NCI-H187 (cell line): ENCODE measurements at places on chromosomes 3 and 15.

GRCh38 chr3:157794771-157795170 is 291.6 kb upstream of the VEPH1 start:
- DNase-seq, result no peak

DNA sequence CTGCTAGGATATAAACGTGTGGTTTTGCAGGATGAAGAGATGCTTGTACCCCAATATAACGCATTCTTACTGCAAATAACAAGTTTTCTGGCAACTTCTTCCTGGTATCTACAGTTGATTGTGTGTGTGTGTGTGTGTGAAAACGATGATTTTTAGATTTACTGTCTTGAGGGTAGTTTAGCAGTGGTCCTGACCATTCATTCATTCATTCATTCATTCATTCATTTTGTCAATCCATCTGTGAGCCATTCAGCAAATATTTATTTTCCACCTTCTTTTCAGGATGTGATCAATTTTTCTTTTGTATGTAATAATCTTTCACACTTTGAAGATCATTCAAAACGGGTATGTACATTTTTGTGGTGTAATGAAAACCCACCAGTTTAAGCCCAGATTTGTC is 250.7 kb downstream of the PTPRG start:
- no peak for DNase-seq

GRCh38 chr15:39834256-39834655 is 51.6 kb upstream of the FSIP1 start:
- DNase-seq, result no peak

- DNase-seq, result no peak
Measured at GRCh38 chr3:8768364-8769087, 887 bp downstream of the OXTR start.

DNA sequence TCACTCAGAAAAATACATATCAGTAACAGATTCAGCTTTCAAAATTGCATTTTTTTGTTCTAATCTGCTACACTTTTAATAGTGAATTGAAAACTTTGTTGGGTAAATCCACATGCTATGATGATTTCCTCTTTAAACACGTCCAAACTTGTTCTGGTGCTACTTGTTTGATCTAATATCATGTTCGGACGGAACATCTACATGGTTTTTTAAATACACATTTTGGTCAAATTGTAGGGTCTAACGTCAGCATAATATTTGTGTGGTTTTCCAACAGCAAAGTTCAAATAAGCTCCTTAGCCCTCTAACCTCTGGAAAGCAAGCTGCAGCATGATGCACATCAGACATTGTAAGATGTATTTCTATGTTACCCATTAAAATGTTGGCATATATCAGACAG is 98.5 kb upstream of the OSTN start:
- DNase-seq, result no peak

DNA sequence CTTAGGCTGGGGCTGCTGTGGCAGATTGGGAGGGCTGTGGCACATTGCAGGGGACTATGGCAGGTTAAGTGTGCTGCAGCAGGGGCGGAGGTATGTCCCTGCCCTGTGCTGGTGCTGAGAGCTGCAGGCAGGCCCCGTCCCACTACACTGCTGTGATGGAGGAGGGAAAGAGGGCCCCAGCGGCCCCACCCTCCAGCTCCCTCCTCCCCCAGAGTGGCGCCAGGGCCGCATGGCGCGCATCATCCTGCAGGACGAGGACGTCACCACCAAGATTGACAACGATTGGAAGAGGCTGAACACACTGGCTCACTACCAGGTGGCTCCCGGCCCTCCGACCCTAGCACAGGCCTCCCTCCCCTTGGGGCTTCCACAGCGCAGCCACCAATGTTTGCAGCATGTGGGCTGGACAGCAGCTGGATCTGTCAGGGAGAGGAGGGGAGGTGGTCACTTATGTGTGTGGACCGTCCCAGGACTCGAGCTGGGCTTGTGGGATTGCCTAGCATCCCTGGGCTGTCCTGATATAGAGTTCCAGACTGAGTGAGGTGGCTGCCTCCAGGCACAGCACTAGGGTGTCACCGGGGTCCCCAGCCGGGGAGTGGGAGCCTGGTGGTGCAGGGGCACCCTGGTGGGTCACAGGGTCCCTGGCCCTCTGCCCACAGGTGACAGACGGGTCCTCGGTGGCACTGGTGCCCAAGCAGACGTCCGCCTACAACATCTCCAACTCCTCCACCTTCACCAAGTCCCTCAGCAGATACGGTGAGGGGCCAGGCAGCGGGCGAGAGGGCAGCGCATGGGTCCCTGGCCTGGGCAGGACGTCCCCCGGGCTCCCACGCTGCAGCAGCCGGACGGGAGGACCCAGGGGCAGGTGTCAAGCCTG is 46.1 kb downstream of the PLXNA1 start:
- no peak for DNase-seq

GRCh38 chr15:49982584-49982983 is 136.4 kb downstream of the ATP8B4 start:
- no peak for DNase-seq

DNA sequence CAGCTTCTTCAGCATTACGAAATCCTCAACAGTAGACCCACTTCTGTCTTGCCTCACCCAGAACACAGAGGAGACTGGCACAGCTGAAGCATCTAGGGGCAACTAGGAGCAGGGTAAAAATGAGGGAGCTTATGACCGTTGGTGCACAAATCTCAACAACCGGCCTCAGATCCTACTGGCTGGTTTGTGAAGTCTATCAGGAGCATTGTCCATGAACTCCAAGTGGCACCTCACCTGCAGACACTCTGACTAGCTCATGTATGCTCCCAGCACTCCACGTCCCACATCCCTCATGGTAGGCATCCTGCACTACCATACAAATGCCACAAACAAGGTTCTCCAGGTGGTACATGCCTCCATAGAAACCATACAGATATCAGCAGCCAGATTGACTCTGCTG is 163.1 kb downstream of the TLE3 start:
- no peak for DNase-seq

- no peak for DNase-seq
Measured at GRCh38 chr15:68370768-68371151, 61.2 kb downstream of the ITGA11 start.
